ENCODE measurements at places on chromosomes 4 and X.

DNA sequence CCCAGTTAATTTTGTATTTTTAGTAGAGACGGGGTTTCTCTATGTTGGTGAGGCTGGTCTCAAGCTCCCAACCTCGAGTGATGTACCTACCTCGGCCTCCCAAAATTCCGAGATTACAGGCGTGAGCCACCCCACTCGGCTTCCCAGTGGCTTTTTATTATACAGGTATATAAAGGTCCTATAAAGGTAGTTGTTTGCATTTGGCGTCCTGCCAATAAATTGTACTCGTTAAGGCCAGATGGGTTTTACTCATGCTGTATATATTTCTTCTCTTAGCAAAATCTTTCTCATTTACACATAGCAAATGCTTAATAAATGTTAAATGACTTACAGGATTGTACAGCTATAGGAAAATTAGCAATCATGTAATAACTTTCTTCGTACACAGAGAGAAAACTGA, 6.9 kb downstream of the SHROOM3 start:
- DNase-seq: no peak

- no peak for DNase-seq
Observed at GRCh38 chr4:102832667-102833066, 5.3 kb upstream of the UBE2D3 start.

- no peak for DNase-seq
Observed at GRCh38 chr4:43369036-43369594, 476.6 kb downstream of the GRXCR1 start.

GRCh38 chr4:154586296-154587033, 4.1 kb downstream of the FGA start:
- no peak for DNase-seq

GRCh38 chr4:164441109-164441508, 312.8 kb upstream of the SMIM31 start:
- DNase-seq: no peak

DNA sequence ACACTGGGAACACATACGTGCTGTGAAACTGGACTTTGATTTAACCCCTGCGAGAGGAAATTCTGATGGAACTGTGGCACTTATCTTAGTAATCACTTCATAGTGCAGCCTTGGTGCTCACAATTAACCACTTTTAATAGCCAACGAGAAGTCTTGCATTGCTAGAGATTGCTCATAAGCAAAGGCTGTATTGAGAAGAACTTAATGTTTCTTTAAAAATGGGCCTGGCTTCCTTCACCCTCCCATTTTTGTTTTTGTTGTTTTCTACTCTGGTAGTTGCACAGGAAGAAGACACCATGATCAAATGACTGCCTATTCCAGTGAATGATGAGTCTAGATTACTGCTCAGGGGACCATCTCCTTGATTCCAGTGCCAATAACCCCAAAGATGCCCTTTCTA, 52.5 kb upstream of the NKAP start:
- no peak for DNase-seq
